ENCODE measurements at places on chromosomes 16 and 17. TPM values are rescaled to one million over a fixed set of nuclear protein-coding genes. Genes with fewer than 3 reads are reported as not detected.

- DNase-seq = peak; percentile 82
These were observed 18.8 kb downstream of the RPH3AL start for GRCh38 chr17:333626-334396.

DNA sequence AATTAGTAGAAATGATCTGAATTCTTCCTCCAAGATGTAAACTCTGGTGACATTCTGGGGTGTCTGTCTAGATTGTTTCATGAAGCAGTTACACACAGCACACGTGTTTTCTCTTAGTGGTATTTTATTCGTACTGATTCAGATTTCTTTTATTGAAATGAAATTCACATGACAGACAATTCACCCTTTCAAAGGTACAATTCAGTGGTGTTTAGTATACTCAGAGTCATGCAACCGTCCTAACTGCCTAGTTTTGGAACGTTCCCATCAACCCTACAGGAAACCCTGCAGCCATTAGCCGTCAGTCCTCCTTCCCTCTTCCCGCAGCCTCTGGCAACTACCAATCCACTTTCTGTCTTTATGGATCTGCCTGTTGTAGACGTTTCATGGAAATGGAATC lies 8.8 kb downstream of the WFDC1 start:
- DNase-seq = no peak

- DNase-seq = no peak
These were observed 66.7 kb upstream of the FOXF1 start for GRCh38 chr16:86443508-86444147.

- no peak for DNase-seq
These were observed 3.0 kb downstream of the DCXR start for GRCh38 chr17:82034371-82035011.

DNA sequence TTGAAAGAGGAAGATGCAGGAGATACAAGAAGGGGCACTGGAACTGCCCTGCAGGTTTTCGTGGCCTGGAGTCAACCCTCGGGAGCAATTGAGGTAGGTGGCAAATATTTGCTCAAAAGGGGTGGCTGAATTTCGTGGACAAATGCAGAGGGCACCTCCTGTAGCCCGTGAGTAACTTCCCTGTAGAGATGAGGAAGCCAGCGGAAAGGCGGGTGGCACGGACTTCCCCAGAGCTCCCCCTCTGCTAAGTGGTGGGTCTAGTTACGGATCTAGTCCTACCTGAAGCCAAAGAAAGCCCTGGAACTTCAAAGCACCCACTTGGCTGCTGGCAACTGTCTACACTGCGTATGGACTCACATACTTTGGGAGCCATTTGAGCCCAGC lies 1.0 kb upstream of the ATP2C2 start:
- no peak for DNase-seq

The MIS12 gene
- 20.9 TPM for polyA plus RNA-seq

The PMFBP1 gene
- polyA plus RNA-seq = 1.3 TPM

All from muscle of leg (tissue), 16 donors.